H9 (cell line): ENCODE measurements at places on chromosomes 12 and 14. TPM values are rescaled to one million over a fixed set of nuclear protein-coding genes. Genes with fewer than 3 reads are reported as not detected.
A peak's percentile ranks its signal among the peaks of the same experiment; 100 is the strongest.

GRCh38 chr12:63944586-63945228 lies 100.2 kb downstream of the SRGAP1 start:
- DNase-seq = no peak

DNA sequence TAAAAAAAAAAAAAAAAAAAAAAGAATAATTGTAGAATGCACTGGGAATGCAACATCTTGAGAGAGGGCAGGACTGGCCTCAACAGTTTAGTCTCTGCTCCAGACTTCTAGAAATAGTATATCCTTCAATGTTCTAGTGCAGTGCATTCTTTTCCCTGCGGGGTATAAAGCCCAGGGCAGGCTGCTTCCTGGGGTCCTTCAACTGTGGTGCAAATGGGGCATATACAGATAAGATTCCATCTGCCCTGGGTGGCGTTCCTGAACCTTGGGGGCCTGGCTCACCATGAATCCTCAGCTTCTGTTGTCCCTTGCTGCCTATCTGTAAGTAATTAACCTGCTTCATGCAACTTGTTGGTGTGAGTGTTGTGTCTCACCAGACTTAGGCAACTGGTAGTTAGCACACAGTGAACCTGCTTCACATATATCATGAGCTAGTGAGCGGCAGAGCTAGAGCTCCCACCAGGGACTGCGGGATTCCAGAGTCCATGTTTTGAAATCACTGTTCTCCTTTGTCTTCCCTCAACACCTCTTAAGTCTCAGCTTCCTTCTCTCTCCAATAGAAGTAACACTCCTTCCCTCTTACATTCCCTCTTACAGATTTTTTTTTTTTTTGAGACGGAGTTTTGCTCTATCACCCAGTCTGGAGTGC lies 177.6 kb downstream of the SUDS3 start:
- DNase-seq = no peak

GRCh38 chr14:76537906-76538647 lies 162.1 kb downstream of the ESRRB start:
- DNase-seq = no peak

DNA sequence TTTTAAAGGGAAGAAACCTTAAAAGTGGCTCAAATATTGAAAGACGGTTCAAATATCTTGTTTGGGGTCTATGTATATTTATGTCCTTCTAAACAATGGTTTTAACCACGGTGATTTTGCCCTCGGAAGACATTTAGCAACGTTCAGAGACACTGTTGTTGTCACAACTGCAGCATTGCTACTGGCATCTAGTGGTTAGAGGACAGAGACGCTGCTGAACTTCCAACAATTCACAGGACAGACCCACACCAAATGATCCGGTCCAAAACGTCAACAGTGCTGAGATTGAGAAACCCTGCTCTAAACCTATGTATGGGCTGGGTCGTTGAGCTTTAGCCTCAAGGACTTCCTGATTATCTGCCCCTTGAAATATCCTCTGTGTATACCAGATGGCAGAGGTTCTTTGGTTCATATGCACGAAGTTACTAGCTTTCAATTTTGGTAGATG lies 1.7 kb downstream of the ANGEL1 start:
- no peak for DNase-seq

Gene GARIN6
- total RNA-seq = not detected in 2 replicates

DNA sequence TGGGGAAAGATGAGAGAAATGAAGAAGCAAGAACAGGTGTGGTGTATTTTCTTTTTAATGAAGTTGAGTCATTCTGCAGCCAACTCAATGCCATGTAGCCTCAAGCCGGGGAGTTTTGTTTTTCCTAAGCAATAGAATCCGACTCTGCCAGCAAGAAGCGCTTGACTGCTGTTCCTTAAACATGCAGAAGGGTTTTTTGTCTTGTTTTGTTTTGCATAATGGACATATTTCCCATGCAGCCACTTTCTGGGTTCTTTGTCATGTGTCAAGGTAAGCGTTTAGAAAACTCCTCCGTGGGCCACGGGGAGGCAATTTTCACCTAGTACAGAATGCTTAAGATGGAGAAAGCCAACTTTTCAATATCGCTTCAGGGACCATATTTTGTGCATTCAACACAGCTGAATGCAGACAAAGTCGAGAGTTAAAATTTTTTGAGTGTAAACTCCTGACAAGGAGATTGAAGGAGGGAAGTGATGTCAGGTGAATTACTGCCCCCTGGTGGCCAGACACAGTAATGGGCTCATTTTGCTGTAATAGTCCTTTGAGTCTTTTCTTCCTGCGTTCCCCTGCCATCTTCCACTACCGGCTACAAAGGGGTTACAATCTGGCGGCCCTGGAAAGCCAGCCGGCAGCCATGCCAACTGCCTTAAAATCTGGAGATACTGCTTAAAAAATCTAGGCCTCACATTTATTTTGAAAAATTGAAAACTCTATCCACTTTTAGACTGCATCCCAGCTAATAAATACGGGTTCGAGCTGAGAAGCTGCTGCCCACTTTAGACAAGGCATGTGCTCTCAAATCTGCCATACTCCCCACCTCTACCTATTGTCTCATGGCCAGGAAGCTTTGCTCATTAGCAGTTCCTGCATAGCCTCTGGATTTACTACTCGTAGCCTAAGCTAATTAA lies 3.2 kb upstream of the FICD start:
- peak; percentile 87 for DNase-seq

Gene KRT79
- not detected in 2 replicates for total RNA-seq

DNA sequence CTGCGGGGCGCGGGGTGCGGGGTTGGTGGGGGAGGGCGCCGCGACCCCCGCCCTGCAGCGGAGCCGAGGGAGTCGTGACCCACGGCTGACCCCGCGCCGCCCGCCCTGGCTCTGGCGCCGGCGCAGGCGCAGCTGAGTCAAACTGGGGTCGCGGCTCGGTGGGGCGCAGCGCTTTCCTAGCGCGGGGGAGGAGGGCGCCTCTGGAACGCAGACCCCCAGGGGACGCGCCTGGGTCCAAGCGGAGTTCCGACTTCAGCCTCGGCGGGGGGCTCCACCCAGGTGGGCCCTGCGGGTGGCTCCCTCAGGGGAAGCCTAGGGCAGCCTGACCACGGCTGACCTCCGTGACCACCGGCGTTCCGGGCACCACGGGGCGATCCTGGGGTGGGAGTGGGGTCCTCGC lies 467 bp upstream of the ANHX start:
- DNase-seq = no peak

- no peak for DNase-seq
Measured at GRCh38 chr12:90404071-90404470, 550.9 kb downstream of the CCER1 start.
